Stimulated activated CD4-positive, alpha-beta T cell treated with anti-CD3 and anti-CD28 coated beads, Interleukin-1b, Interleukin-23, amount 100 ng/mL, for 1 hour (primary cell): ENCODE measurements at places on chromosomes 6 and 20.

DNA sequence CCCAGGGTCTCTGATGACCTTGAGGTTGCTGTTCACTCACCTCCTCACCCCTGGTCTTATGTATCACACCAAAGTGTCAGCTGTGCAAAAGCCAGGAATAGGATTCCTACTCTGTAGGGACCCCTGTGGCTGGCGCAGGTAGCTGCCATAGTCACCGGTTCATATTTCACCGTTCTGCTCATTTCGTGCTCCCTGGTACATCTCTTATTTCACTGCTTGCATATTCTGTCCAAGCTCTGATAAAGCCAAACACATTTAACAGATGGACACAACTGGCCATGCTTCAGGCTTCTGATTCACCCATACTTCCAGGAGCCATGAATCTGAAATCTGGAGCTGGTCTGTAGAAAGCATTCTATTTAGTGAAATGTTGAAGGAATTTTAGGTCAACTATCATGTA lies 20.5 kb downstream of the SLC22A3 start:
- DNase-seq = no peak

DNA sequence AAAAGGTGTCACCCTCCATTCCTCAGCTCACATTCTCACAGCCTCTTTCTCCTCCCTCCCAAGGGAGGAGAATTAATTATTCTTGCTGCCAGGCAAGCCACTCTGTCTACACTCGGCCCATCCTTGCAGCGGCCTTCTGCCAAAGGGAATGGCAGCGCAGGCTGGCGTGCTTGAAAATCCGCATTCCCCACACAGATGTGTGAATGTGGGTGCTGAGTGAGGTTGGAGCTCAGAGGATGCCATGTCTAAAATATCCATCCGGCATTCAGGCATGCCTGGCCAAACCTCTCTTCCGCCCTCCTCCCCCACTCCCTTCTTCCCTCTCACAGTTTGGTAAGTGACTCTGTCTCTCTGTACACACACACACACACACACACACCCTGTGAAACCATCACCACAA lies 27.7 kb downstream of the PNPLA1 start:
- no peak for DNase-seq

DNA sequence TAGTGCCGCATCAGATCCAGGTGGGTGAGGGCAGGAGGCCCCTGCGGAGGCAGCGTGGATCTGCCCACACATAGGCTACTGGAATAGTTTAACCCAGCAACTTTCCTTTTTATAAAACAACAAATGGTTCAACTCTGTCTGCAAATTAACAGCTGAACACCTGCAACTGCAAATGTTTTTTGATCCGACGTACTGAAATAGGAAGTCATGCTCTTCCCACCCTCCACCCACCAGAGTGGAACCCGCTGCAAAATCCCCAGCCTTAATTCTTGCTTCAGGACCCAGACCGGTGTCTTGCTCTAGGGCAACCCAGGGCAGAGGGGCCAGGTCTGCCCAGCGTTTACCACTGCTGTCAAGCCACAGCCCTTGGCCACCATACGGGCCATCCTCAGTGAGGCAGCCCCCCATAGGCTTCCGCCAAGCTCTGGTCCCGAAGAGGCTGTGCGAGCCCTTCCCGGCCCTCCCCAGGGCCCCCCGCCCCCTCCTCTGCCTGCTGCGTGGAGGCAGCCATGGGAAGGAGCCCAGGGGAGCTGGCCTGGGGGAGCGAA lies 334.3 kb downstream of the ZFAND3 start:
- no peak for DNase-seq

DNA sequence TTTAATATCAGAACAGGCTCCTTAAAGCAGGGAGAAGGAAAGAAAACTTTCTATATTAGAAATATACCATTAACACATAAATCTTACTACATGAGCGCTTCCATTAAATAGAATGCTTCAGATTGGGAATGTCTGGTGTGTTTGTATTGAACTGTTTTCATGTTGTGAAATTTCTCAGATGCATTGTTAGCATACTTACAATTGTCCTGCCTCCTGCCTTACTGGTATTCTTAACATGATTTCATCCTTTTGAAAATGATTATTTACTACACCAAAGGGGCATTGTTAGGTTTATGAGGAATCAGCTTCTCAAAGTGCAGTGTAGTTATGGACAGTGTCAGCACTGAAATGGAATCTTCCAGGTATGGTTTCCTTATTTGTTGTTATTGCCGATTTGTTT lies 145.6 kb downstream of the MTFR2 start:
- no peak for DNase-seq

- DNase-seq = no peak
Measured at GRCh38 chr6:1893470-1894130, 283.9 kb downstream of the FOXC1 start.

- no peak for DNase-seq
Measured at GRCh38 chr6:127403636-127404035, 55.6 kb downstream of the KIAA0408 start.

DNA sequence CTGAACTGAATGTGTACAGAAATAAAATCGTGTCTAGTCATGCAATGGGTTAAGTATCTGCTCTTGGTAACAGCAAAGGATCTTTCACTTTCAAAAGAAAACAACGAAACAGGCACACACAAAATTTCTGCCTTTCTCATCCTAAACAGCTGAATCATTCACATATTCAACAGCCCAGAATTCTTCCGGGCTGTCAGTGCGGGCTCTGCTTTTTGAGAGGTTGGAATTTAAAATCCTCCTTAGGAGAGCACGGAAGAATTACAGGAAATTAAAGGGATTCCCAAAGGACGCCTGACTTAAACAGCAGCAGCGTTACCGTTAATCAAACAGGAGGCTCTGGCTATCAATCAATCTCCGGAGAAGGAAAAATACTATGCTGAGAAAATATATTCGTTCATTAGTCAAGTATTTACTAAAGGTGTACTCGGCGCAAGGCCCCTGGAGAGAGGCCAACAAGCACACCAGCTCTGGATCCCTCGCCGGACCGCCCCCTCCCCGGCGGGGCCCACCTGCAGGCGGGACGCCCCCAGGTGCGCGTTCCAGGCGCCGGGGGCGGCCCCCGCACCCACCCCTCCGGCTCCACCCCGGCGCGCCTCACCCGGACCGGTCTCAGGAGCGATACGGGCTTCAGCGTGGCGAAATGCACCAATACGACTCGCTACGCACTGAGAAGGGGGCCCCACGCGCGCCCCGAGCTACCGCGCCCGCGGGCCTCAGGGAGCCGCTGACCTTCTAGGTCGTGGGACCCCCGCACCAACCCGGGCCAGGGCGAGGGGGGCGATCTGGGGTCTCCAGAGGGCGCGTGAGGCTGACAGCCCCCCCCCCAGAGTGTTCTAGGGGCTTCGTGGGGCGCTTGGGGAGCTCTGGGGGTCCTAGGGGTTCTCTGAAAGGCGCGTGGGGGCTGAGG lies 1.0 kb downstream of the NAPB start:
- DNase-seq = no peak

GRCh38 chr6:69069881-69070280 lies 434.8 kb downstream of the ADGRB3 start:
- no peak for DNase-seq

GRCh38 chr6:130843575-130844320 lies 16.5 kb downstream of the SMLR1 start:
- DNase-seq = no peak

DNA sequence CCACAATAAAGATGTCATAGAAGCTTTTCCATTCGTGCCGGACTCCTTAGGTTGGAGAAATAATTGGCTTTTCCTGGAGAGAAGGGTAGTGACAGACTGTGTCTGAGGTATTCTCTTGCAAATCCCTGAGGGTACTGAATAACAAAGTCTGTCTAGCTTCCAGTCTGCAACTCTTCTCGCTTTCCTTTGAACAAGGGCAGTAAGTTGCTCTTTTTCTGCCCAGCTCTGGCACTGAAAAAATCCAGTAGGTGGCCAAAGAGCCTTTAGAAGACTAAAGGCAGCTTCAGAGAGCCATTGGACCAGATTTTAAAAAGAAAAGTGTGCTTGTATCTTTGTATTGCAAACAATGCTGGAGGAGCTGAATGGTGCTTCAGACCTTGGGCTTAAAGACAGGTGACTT lies 20.7 kb upstream of the RREB1 start:
- DNase-seq = no peak

DNA sequence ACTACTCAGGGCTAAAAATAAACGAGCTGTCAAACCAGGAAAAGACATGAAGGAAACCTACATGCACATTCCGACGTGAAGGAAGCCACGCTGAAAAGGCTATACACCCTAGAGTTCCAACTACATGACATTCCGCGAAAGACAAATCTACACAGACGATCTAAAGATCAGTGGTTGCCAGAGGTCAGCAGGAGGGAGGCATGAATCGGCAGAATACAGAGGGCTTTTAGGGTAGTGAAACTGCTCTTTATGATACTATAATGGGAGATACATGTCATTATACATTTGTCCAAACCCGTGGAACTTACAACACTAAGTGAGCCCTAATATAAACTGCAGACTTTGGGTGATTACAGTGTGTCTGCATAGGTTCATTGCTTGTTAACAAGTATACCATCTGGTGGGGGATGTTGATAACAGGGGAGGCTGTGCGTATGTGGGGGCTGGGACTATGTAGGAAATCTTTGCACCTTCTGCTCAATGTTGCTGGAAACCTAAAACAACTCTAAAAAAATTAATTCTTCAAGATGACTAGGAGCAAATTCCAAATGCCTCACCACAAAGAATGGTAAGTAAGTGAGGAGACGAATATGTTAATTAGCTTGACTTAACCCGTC lies 132.2 kb upstream of the CDH4 start:
- DNase-seq = no peak

DNA sequence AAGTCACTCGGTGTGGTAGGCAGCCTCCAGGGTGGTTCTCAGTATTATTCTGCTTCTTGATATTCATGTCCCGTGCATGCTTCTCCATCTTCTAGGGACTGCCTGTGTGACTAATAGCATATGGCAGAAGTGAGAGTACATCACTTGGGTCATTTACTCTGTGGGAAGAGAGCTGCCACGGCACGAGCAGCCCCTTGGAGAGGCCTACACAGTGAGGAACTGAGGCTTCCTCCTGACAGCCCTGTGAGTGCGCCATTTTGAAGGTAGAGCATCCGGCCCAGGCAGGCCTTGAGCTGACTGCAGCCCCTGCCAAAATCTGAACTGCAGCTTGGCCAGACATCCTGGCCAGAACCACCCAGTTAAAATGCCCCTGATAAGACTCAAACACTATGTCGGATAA lies 17.3 kb upstream of the MCUR1 start:
- DNase-seq = no peak

DNA sequence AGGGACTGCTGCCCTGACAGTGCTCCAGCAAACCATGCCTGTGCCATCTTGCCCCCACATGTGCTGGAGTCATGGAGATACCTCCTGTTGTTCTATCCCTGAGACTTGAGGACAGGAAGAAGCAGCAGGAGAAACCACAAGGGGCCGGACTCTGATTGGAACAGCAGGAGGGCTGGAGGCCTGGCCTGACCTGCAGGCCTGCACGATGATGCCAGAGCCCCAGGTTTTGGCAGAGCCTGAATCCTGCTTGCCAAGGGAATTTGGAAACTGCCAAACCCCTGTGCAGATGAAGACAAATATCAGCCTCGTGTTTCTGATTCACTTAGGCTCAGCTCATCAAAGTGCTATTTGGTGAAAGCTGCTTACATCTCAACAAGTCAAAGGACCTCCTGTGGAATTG lies 177.6 kb downstream of the MAFB start:
- no peak for DNase-seq

GRCh38 chr6:7155871-7156579 lies 48.3 kb downstream of the RREB1 start:
- no peak for DNase-seq

DNA sequence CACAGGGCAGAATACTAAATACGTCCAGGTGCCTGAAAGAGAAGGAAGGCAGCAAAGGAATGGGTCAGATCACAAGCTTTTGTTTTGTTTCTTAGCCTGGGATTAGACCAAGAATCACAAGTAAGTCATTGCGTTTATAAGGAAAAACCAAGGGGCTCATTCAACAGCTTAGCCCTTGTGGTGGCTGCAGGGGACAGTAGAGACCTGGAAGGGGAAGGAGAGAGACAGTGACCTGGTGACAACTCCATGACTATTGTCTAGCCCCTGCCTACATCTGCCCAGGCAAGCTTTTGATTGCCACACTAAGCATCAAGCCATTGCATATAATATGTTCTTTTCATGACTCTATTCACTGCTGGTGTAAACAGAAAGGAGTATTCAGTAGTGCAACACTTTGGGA lies 30.2 kb upstream of the TBC1D7 start:
- no peak for DNase-seq

- no peak for DNase-seq
Measured at GRCh38 chr6:37103169-37104039, 66.5 kb upstream of the PIM1 start.

GRCh38 chr20:7859356-7859802 lies 80.9 kb downstream of the HAO1 start:
- no peak for DNase-seq

DNA sequence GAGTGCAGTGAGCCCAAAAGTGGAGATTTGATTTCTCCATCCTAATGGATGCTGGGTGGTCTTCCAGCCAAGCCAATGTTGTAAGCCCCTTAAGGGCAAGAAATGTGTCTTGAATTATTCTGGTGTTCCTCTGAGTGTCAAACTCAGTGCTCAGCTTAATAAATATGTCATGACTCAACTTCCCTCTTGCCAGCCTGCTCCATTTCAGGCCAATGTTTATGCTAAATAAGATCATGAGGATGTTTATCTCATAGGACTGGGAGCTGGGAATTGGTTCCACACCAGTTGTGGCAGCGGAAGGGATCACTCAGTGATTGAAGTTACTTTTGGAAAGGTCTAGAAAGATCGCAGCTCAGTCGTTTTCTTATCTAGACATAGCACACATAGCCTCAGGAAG lies 90.4 kb upstream of the ISM1 start:
- no peak for DNase-seq

DNA sequence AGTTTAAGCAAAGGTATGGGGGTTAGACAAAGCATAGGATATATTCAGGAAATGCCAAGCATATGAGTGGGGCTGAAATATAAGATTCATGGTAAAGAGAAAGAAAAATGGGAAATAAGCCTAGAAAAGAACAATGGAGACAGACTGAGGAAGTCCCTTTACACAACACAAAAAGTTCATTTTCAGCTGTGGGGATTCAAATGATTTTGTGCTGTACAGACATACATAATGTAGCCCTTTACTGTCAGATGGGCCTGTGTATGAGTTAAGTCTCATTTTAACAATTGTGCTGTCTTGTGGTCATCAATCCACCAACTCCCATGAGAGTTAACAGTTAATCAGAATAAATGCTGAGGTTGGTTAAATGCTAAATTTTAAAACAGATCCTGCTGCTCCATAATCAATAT lies 37.2 kb downstream of the REV3L start:
- DNase-seq = no peak

- DNase-seq = no peak
Measured at GRCh38 chr6:3566812-3567211, 110.0 kb upstream of the SLC22A23 start.

DNA sequence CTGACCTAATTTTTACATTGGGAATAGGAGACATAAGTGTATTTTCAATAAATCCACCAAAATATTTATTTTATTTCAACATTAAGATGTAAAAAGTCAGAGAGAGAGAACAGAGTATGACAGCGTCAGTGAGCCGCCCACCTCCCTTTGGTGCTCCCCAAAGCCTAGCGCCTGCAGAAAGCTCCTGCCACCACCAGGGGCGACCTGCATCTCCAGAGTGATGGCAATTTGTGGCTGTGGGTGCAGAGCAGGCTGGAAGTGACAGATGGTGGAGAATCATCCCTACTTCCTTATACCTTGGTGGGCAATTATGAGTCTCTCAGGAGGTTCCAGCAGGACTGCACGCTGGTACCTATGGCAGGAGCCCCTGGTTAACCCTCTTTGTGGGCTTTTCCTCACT lies 87.3 kb downstream of the PTPRT start:
- no peak for DNase-seq

- no peak for DNase-seq
Measured at GRCh38 chr20:23857962-23858595, 21.5 kb downstream of the CST5 start.
